ENCODE measurements at places on chromosomes 4 and X. TPM values are rescaled to one million over a fixed set of nuclear protein-coding genes. Genes with fewer than 3 reads are reported as not detected.

The ARL13A gene
- total RNA-seq: 0.36 TPM

The MTMR8 gene
- 0.53 TPM for total RNA-seq

The HSFX4 gene
- total RNA-seq: not detected

The FHIP1A gene
- total RNA-seq: 0.84 TPM

The ZNF518B gene
- 3.8 TPM for total RNA-seq

The RBM47 gene
- 19.5 TPM for total RNA-seq

The RTL3 gene
- 0.07 TPM for total RNA-seq

The RASL11B gene
- total RNA-seq: 0.16 TPM

The CXorf51A gene
- not detected for total RNA-seq

The CT45A10 gene
- total RNA-seq: 0.22 TPM

The KDR gene
- total RNA-seq: not detected

The TRPC3 gene
- 0.12 TPM for total RNA-seq

The HERC5 gene
- total RNA-seq: 3.9 TPM

The RGN gene
- not detected for total RNA-seq

The NHS gene
- total RNA-seq: 2.1 TPM

The HSPA4L gene
- 7.0 TPM for total RNA-seq

The RRH gene
- not detected for total RNA-seq

The CFP gene
- 1.2 TPM for total RNA-seq

The RENBP gene
- total RNA-seq: 0.19 TPM

The RASGEF1B gene
- total RNA-seq: not detected

The PDE5A gene
- total RNA-seq: 0.36 TPM

The SUPT20HL2 gene
- total RNA-seq: not detected

The ODAPH gene
- not detected for total RNA-seq

The TENM3 gene
- total RNA-seq: 0.86 TPM

All from A549 treated with Mapracorat at 1 μM for 4 hours (cell line).